ENCODE measurements at places on chromosomes 6 and 20. TPM values are rescaled to one million over a fixed set of nuclear protein-coding genes. Genes with fewer than 3 reads are reported as not detected.

GRCh38 chr20:22070610-22071058, 365.2 kb downstream of the PAX1 start:
- DNase-seq = peak; percentile 55

GRCh38 chr6:134809130-134809529, 140.8 kb downstream of the ALDH8A1 start:
- DNase-seq = no peak

DNA sequence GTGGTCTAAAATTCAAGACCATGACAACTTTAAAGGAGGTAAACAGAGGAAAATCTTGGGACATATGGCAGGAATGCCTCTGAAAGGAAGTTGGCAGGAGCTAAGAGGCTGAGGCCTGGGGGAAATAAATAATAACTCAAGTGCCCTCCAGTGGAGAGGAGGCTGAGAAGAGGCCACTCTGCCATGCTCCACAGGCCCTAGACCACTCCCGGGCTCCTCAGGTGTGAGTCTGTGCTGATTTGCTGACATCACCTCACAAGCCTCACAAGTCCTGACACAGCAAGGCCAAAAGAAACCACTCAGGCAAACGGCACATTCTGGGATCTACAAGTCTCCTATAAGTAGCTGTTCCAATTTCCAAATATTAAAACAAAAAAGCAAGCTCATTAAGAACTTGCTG, 91.0 kb upstream of the RIPOR2 start:
- no peak for DNase-seq

- no peak for DNase-seq
Measured at GRCh38 chr20:37219751-37220668, 40.7 kb upstream of the MROH8 start.

DNA sequence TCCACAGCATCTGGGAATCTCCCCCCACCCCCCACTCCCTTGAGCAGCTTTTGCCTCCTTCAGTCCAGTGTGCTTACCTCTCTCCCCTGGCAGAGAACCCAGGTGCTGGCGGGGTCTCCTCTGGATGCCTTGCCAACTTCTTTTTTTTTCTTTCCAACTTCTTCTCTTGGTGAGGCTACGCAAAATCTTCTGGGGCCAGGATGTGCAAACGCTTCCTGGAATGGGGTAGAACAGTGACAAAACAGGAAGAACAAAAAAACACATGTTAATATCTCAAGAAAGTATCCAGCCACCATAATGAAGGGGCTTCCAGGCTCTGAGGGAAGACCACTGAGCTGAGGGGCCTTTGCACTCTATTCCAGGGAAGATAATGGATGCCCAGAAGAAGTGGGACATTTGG, 53.9 kb upstream of the DDR1 start:
- DNase-seq = peak; percentile 10

LPA gene
- total RNA-seq = not detected

MAP3K4 gene
- total RNA-seq = 63.7 TPM
